KBM-7 (cell line): ENCODE measurements at places on chromosomes 16 and 17.

GRCh38 chr17:76451506-76451905 lies 1.4 kb downstream of the UBE2O start:
- no peak for DNase-seq

GRCh38 chr16:30585022-30585399 lies 486 bp downstream of the ZNF785 start:
- no peak for DNase-seq

GRCh38 chr16:67245186-67245585 lies 2.1 kb downstream of the FHOD1 start:
- DNase-seq: no peak

DNA sequence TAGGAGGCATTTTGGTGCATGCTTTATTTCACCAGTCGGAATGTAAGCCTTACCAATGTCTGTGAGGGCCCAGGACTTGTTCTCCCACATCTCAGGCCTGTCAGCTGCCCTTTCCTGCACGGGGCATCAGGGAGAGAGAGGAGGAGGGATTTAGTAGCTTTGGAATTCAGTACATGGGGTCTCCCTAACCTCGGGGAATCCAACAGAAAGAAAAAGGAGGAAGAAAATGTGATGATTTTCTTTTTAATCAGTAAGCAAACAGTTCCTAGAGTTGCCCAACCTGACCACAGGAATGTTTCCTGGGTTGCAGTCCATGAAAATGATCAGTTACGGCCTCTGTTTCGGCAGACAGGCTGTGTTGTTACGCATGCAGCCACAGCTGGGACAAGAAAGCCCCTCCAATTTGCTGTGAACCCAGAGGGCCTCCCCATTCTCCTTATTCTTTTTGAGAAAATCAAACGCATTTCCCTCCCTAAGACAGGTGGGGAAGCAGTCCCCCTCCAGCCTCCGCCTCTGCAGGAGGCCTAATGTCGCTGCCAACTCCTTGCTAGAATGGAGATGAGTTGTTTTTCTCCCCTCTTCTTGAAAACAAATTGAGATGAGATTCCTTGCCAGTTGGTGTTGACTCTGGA lies 53.1 kb upstream of the TANGO6 start:
- no peak for DNase-seq

- no peak for DNase-seq
Observed at GRCh38 chr17:58421711-58422110, 4.4 kb upstream of the RNF43 start.

- no peak for DNase-seq
Observed at GRCh38 chr17:80698297-80698696, 153.7 kb downstream of the RPTOR start.

- DNase-seq: no peak
Observed at GRCh38 chr17:39767147-39767546, 29.4 kb downstream of the GRB7 start.

DNA sequence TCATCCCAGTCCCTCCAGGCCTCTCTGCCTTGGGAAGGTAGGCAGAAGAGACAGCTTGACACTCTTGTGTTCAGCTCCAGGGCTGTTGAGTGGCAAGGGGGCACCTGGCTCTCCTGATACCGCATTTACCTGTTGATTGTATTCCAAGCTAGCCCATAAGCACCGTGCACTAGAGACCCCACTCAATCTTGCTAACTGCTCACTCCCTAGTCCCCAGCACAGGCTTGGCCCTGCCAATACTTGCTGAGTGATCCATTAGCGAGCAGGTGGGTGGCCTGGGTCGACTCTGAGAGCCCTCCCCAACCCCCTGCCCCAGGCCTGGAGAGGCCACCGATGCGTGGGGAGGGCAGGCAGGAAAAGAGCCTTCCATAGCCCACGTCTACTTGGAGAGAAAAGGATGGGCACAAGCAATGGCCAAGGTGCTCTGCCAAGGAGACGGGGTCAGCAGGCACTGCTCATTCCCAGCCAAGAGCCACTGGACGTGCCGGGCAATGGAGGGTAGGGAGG lies 29.5 kb downstream of the FA2H start:
- DNase-seq: no peak

DNA sequence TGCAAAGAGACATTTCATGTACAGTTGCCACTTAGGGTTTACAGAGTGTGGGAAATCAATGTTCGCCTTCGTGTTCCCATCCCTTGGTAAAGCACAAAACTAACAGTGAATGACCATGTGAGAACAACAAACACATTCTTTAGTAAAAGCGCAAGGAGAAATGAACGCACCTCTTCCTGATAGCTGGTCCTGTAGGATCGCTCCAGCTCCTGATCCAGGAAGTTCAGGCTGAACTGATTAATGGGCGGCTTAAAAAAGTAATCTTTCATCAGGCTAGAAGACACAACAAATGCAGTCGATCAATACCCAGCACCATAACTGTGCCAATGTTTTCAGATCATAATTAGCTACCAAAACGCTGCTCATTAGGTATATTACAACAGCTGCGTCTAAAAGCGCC lies 108.3 kb upstream of the CREBBP start:
- DNase-seq: no peak

GRCh38 chr17:42193969-42194899 lies at the start of gene GHDC:
Gene GHDC (minus strand): TSS chr17:42194494. CDS start chr17:42193581, 913 bp downstream.
- peak; percentile 86 for DNase-seq

GRCh38 chr17:78979780-78980623 lies at the start of gene LGALS3BP:
Gene LGALS3BP (minus strand): TSS chr17:78979923. CDS start chr17:78977191, 2,732 bp downstream.
- DNase-seq: no peak

DNA sequence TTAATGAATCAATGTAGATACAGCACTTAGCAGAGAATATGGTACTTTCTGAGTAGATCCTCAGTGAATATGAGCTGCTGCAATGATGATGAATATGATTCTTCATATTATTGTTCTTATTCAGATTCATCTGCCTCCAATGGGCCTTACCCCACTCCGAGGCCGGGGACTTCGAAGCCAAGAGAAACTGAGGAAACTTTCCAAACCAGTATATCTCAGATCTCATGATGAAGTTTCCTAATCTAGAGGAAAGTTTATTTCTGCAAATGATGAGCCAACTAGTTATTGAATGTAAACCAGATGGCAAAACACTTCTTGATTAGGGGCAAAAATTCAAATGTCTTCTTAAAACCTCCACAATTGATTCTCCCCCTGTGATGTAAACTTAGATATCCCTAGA lies 23.3 kb downstream of the LYRM1 start:
- no peak for DNase-seq

GRCh38 chr16:53519417-53520091 lies 16.5 kb upstream of the AKTIP start:
- DNase-seq: no peak

DNA sequence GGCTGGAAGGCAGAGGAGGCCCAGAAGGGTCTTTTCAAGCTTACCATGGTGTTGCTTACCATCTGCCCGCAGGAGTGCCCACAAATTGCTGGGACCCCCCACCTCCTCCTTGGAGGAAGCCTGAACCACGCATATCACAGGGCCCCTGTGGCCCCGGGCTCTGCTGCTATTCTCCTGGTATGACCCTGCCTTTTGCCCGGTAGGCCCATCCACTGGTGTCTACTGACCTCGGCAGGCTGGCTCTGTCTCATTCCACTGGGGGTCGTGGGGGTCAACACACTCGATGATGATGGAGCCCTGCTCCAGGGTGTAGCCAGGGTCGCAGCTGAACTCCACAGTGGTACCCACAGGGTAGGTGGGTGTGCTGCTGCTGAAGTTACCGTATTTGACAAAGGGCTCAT lies 8.2 kb upstream of the PHF12 start:
- DNase-seq: no peak

- DNase-seq: no peak
Observed at GRCh38 chr17:18850679-18851078, 7.3 kb upstream of the PRPSAP2 start.
